ENCODE measurements at places on chromosomes 6 and 20.

GRCh38 chr20:53023732-53024520 is 51.8 kb downstream of the TSHZ2 start:
- no peak for DNase-seq

DNA sequence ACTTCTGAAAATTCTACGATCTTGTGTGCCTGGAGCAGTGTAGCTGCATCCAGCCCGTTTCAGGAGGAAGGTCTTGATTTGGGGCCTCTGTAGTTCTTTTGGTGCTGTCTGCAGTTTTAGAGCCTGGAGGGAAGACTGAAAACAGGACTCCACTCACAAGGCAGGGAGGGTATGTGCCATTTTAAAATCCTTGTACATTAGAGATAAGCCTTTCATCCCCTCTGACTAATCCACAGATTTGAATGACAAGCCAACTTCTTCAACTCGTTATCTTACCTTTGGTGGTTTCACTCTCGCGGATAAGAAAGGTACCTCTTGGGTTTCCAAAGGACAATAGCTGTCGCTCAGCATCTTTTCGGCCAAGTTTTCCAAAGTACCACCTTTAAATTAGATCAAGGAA is 98.0 kb upstream of the TRAF3IP2 start:
- no peak for DNase-seq

DNA sequence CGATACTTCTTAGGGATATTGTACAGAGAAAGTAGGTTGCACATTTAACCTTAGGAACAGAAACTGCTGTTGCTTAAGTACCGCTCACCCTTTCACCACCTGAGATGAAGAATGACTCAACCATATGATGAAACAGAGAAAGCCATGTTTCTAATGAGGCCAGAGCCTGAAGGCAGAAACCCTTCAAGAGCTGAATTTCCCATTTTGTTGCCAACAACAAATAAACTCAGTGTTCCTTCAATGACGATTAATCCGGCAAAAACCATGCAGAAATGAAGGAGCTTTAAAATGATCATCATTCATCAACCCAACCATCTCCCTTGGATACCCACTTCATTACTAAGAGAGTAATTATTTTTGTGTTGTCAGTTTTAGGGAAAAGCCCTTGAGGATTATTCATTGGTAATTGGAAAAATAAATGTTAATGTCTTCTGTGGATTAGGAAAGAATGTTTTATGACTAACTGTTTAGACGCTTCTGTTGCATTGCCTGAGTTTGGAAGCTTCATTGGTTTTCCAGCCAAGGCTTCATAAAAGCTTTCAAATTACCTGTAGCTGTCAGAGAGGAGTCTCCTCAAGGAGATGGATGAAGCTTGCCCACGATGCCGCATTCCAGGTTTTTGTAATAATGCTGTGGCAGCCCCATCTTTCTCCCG is 112.1 kb upstream of the IYD start:
- DNase-seq: no peak

DNA sequence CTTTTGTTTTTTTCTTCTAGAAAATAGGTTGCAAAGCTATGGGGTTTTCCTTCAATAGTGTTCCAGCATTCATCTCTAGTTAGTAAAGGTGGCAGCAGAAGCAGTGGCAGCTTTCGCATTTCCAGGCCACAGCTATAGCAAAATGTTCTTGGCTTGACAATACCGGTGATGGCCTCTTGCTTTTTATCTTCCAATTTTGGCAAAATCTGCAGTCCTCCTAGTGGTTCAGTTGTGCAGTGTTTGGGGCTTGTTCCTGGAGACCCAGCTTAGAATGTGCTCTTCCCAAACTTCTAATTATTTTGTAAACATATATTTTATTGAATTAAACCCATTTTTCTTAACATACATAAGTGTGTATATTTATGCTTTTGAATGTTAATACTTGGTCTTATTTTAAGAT is 370.6 kb upstream of the MAN1A1 start:
- DNase-seq: peak; percentile 42

DNA sequence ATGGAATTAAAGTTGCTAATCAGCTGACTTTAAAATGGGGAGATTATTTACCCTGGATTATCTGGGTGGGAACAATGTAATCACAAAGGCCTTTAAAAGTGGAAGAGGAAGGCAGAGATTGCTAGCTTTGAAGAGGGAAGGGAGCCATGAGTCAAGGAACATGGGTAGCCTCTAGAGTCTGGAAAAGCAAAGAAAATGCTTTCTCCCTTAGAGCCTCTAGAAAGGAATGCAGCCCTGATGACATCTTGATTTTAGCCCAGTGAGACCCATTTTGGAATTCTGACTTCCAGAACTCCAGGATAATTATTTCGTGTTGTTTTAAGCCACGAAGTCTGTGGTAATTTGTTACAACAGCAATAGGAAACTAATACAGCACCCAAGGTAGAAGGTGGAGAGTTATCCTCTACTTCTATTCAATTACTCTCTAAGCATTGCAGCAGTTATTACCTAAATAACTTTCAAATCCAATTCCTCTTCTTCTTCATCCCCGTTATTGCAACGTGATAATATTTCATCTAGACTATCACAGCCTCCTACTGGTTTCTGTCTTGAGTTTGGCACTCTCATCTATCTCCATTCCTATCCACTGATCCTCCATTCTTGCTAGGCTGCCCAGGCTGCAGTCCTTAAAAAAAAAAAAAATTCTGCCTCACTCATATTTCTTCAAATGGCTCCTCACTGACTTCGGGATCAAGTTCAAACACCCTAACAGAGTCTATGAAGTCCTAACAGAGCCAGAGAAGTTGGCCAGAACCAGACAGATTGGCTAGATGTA is 224.3 kb downstream of the BTBD9 start:
- no peak for DNase-seq

DNA sequence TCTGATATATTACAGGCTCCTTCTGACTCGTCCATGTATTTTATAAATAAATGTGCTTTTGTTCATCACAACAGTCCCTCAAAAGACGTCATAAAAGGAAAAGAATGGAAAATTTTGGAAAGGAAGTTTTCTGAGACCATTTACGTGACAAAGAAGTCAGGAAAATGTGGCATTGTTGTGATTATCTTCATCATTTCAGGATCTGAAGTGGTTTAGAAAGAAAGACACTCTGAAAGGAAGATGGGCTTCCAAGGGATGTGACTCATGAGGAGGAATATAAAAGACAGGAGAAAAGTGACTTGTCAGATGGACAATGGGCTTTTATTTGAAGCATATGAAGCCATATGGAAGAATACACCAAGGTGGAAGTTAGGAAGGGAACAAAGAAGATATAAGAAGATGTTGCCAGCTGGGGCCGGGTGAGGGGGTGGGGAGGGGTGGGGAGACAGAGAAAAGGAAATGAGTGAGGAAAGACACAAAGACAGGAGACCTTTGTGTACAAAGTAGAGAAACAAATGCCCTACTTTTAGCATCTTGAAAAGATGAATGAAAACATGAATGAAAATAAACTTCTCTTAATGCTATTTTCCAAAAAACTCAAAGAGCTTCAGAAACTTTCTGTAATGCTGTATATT is 190.3 kb upstream of the PREP start:
- DNase-seq: no peak

DNA sequence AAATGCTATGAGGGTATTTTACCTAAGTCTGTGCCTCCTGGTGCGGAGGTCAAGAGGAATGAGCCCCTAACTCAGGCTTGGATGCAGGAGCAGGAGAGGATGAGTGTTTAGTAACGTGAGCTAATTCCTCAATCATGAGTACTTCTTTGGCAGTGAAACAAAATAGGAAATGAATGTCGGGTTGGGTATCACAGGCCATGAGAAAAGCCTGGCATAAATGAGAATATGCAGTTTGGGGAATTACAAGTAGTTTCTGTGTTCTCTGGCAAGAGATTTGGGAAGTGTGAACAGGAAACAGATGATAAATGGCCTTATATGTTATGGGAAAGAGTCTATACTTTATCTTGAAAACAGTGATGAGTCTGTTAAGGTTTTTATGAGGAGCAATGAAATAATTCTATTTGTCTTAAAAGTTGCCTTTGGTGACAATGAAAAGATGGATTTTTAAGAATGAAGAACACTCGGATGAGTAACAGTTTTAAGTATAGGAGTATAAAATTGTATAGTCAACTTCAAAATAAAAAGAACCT is 59.0 kb upstream of the RNF146 start:
- DNase-seq: peak; percentile 10

- DNase-seq: peak; percentile 75
Observed at GRCh38 chr20:32681175-32682084, 7.7 kb upstream of the C20orf203 start.
